ENCODE measurements at places on chromosomes 4 and X.

DNA sequence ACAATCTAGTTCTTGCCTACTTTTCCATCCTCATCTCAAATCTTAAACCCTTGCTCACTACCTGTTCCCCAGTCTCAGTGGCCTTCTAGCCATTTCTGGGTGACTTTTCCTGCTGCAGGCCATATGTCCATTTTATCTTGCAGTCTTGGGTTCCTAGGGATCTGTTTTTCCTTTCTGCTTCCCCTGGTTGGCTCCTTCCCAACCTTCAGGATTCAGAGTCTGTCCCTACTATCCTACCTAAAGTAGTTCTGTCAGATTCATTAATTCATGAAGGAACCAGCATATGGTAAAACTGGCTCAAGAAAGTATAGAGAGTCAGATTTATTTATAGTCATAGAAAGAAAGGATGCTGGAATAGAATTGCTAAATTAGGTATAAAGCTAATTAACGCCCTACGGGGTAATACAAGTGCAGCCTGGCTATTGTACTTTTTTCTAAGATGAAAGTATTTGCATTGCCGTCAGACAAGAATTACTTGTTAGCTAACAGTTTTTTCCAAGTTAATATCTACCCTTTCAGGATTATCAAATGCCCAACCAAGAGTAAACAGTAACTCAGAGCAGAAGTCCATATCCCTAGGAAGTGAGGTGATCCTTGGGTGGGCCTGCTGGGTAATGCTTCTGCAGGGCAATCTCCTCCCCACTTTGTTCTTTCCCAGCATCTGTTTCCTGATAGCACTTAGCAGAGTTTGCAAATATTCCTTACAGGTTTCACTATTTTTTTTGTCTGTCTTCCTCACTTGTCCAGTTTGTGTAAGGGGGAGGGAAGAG lies 63.6 kb downstream of the REPS2 start:
- DNase-seq = no peak

- peak; percentile 33 for DNase-seq
These were observed 43.9 kb upstream of the HMX1 start for GRCh38 chr4:8915201-8916200.

DNA sequence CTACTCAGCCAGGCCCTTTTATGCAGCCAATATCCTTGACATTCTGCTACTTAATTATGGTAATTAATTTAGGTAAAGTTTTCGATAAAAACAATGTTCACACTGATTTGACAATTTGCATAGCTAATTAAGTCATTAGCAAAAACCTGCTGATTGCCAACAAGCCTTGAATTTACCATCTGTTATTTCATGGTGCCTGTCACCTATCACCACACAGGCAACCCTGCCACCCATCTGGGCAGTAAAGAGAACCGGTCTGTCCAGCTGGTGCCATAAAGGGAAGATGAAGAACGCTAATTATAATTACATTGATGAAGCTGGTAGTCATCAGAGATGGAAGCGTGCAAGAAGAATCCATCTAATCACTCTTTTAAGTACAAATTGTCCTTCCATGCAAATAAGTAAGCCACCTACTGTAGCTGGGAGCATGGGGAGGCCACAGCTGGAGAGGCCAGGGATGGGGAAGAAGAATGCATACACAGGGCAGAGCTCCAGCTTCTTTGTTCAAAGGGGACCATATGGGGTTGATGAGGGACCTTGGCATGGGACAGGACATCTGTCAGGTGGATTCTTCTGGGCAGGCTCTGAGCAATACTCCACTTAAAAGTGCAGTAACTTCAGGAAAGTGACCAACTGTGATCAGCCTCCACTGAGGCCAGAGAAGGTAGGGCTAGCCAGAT lies 277.3 kb upstream of the TAPT1 start:
- DNase-seq = no peak

GRCh38 chrX:81286608-81287007 lies 84.7 kb downstream of the SH3BGRL start:
- DNase-seq = no peak

GRCh38 chrX:47854474-47854873 lies 17.8 kb downstream of the ZNF81 start:
- DNase-seq = no peak

DNA sequence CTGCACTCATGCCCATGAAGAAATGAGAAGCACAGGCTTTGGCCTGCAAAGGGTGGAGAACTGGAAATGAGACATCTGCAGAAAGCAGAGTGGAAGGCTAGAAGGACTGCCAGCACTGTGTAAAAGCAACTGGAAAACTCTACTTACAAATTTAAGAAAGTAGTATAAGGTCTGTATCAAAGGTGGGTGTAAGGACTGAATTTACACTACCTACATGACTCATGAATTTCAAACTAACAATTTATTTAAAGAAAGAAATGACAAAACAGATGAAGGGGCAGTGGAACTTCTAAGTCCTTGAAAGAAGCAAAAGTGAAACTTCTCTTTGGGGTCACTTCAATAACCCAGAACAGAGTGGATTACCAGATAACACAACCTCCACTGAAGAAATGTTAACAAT lies 71.2 kb downstream of the SLC10A7 start:
- DNase-seq = no peak

DNA sequence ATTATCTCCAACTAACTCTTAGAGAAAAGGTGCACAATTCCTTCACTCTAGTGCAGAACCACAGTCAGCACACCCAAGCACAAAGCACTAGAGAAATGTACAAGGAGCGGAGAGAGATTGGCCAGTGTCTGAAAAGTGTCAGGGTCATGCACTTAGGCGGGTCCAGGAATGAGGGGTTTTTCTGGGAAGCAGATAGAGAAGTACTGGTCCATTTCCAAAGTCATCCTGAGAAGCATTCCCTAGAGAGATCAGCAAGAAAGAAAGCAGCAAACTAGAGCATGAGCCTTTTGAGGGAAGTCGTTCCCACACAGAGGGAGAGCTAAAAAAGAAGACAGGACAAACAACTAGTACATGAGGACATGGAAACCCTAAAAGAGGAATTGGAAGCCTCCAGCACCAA lies 168.1 kb upstream of the MAP3K15 start:
- DNase-seq = no peak

DNA sequence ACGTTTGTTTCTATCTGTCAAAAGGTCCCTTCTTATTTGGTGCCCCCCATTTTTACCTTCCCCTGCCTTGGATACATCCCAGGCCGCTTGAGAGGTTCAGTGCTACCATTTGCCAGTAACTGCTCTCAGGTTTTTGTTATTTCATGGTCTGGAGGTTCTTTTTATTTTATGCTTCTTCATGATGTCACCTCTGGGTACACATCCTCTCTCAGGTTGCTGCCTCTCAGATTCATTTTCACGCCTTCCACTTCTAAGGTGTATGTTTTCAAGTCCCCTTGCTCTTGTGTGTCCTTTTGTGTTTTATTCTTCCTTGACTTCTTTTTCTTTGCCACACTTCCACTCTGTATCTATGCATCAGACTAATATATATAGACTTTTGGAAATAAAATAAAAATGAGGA lies 640.1 kb upstream of the AADAT start:
- DNase-seq = no peak

DNA sequence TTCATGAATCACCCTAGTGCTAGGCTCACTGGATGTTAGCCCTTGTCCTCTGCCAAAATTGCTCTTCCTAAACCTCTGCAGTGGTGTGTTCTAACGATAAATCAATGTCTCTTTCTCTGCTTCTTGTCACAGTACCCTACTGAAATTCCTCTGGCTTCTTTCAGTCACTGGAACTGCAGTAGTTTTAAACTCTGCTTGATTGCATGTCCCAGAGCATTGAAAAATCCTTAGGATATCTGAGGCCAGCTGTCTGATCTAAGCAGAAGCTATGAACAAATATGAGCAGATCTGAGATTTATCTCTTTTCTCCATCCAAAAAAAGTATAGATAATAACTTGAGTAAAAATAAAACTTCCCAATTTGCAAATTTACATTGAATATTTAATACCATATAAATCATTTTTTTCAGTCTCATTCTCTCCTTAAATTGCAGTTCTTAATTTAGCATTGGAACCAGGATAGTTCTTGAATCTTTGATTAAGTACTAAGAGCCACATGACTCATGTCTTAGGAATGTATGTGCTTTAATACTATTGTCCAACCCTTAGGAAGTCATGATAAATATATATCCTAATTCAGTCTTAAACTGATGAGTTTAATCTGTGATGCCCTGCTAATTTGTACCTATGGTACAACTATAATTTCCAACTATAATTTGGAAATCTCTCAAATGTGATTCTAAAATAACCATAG lies 169.7 kb downstream of the PDHA2 start:
- no peak for DNase-seq

- no peak for DNase-seq
These were observed 47.3 kb upstream of the DOCK11 start for GRCh38 chrX:118448273-118448783.

- DNase-seq = no peak
These were observed 18.4 kb upstream of the MANBA start for GRCh38 chr4:102779204-102779603.

DNA sequence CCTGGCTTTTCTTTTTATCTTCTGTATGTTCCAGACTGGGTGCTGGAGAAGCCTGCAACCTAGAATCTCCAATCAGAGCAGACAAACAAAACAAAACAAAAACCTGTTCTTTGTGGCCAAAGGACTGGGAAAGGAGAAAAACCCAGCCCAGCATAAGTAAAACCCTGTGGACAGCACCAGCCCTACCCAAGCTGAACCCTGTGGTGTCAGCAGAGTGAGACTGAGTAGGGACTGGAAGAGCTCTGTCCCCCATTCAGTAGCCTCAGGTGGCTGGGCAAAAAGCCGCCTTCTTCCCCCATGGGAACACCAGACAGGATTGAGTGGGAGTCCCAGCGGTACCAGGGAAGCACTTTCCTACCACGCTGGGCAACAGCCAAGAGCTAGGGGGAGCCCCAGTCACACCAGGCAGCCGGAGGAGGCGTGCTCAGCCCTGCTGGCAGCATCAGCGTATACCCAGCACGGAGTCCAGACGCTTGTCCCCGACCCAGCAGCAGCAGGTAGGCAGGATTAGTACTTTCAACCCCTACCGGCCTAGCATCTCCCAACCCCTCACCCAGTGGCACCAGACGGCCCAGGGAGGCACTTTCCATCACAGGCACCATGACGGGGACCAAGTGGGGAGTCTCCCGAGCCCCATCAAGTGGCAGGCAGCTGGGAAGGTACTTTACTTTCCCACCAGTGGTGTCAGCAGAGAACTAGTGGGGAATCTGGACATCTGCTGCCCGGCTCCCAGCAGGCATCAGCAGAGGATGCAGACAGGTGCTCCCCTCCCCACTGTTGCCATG lies 8.6 kb upstream of the JADE3 start:
- DNase-seq = peak; percentile 70

- no peak for DNase-seq
These were observed 1.1 kb downstream of the LGI2 start for GRCh38 chr4:25029479-25030276.
